ENCODE measurements at places on chromosomes 1 and 21. TPM values are rescaled to one million over a fixed set of nuclear protein-coding genes. Genes with fewer than 3 reads are reported as not detected.

FCRL6 gene
- polyA plus RNA-seq: 0.21 TPM

HEYL gene
- 5.8 TPM for polyA plus RNA-seq

CCDC28B gene
- polyA plus RNA-seq: 22.2 TPM

RC3H1 gene
- polyA plus RNA-seq: 5.7 TPM

ITSN1 gene
- polyA plus RNA-seq: 9.3 TPM

GBP7 gene
- polyA plus RNA-seq: not detected

RNU1-4 gene
- polyA plus RNA-seq: not detected

MROH9 gene
- not detected for polyA plus RNA-seq

SH3GLB1 gene
- polyA plus RNA-seq: 68.8 TPM

GSTM1 gene
- 27.5 TPM for polyA plus RNA-seq

NRIP1 gene
- 14.6 TPM for polyA plus RNA-seq

RHD gene
- not detected for polyA plus RNA-seq

LTN1 gene
- 5.7 TPM for polyA plus RNA-seq

PTGFR gene
- 0.13 TPM for polyA plus RNA-seq

CBR3 gene
- 1.8 TPM for polyA plus RNA-seq

APOBEC4 gene
- not detected for polyA plus RNA-seq

PGLYRP3 gene
- not detected for polyA plus RNA-seq

S100A9 gene
- 111 TPM for polyA plus RNA-seq

MAB21L3 gene
- 0.04 TPM for polyA plus RNA-seq

SLAMF1 gene
- 0.04 TPM for polyA plus RNA-seq

FUCA1 gene
- 5.9 TPM for polyA plus RNA-seq

CELA3A gene
- 0.62 TPM for polyA plus RNA-seq

UBE4B gene
- 28.8 TPM for polyA plus RNA-seq

C1orf210 gene
- not detected for polyA plus RNA-seq

FTCD gene
- 0.09 TPM for polyA plus RNA-seq

FNBP1L gene
- 5.3 TPM for polyA plus RNA-seq

OR2W3 gene
- polyA plus RNA-seq: not detected

DPT gene
- 15.8 TPM for polyA plus RNA-seq

CYP2J2 gene
- 1.4 TPM for polyA plus RNA-seq

OLIG2 gene
- 0.03 TPM for polyA plus RNA-seq

LAMB3 gene
- 0.98 TPM for polyA plus RNA-seq

ID3 gene
- polyA plus RNA-seq: 26.8 TPM

DNASE2B gene
- polyA plus RNA-seq: 0.84 TPM

TRABD2B gene
- 0.08 TPM for polyA plus RNA-seq

TDRD10 gene
- 2.3 TPM for polyA plus RNA-seq

B3GALT2 gene
- 0.15 TPM for polyA plus RNA-seq

MUL1 gene
- polyA plus RNA-seq: 45.0 TPM

THEMIS2 gene
- polyA plus RNA-seq: 6.1 TPM

GLMN gene
- polyA plus RNA-seq: 4.9 TPM

ZMYND12 gene
- 0.49 TPM for polyA plus RNA-seq

DAB1 gene
- polyA plus RNA-seq: 0.05 TPM

OXCT2 gene
- not detected for polyA plus RNA-seq

TMPRSS15 gene
- not detected for polyA plus RNA-seq

KRTCAP2 gene
- polyA plus RNA-seq: 137 TPM

ITLN2 gene
- not detected for polyA plus RNA-seq

CFHR5 gene
- polyA plus RNA-seq: not detected

C1orf94 gene
- polyA plus RNA-seq: not detected

OSCP1 gene
- polyA plus RNA-seq: 2.5 TPM

GPX7 gene
- polyA plus RNA-seq: 7.7 TPM

HSD3B2 gene
- not detected for polyA plus RNA-seq

PDZK1IP1 gene
- 1.4 TPM for polyA plus RNA-seq

AIRE gene
- 0.17 TPM for polyA plus RNA-seq

SPRR1A gene
- polyA plus RNA-seq: not detected

OR2L8 gene
- not detected for polyA plus RNA-seq

TMEM54 gene
- 6.3 TPM for polyA plus RNA-seq

RRP1B gene
- polyA plus RNA-seq: 20.2 TPM
